ENCODE measurements at places on chromosomes 11 and 22.
A peak's percentile ranks its signal among the peaks of the same experiment; 100 is the strongest.

GRCh38 chr22:39818094-39818493, 75.5 kb downstream of the ENTHD1 start:
- no peak for DNase-seq

DNA sequence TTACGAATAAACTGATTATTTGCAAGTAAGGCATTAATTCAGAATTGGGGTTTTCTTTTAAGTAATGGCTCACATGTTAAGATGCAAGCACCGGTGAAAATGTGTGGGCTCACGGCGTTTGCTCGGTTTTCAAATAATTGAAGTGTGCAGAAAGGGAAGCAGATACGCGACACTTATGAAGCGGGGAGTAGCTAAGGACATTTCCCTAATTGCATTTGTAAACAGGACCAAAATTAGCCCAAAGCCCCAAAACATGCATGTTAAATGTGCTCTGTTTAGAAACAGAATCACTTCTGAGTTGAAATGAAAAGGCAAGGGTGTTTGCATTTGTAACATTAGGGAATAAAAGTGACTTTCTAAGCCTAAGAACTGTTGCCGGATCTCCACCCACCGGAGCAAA, 61.3 kb downstream of the ELFN2 start:
- no peak for DNase-seq

GRCh38 chr11:108662700-108663099, 2.2 kb upstream of the DDX10 start:
- DNase-seq = no peak

DNA sequence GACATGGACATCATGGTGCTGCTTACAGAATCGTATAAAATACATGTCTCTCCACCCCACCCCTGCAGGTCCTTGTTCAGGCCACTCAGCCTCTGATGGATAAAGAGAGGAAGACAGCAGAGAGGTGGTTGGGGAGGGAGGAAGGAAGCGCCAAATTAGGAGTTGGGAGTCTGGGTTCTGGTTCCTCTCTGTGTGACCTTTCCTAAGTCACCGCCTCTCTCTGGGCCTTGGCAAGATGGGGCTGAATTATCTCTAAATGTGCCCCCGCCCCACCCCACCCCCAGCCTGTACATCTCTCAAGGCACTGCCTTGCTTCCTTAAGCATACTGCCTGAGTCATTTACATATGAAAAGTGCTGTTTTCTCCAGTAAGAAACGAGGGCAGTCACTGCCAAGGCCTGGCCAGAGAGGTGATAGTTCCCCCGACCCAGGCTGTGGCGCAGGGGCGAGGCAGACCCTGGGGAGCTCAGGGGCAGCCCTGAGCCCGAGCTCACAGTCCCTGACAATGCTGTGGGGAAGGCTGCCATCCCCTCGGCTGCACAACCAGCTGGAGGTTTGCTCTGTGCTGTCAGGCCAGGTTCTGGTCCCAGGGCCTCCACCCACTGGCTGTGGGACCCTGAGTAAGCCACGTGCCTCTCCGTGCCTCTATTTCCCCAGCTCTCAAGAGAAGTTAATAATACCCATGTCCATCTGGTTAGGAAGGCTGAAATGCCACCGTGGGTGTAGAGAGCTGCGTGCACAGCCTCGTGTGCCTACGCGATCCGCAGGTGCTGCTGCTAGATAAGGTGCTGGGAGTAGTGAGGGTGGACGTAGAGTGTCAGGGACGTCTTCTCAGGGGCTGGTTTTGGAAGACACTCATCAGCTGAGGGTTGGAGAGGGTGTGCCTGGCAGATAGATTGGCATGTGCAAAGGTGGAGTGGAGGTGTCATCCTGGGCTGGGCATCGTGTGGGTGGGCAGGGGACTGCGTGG, 55.3 kb downstream of the CACNA1I start:
- no peak for DNase-seq

DNA sequence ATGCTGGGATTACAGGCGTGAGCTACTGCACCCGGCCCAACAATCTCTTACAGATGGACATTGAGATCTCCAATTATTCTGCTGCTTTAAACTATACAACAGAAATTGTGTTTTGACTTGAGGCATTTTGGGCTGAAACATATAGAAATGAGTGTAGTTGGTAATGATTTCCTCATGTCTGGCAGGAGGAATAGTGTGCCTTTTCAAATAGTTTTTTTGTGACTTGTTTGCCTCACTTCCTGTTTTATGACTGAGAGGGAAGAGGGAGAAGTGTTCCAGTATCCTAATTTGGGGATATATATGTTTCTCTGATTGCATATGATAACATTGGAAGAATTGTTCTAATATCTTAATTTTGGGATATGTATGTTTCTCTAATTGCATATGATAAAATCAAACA, 40.2 kb downstream of the EP300 start:
- no peak for DNase-seq

GRCh38 chr22:33002035-33002434, 56.1 kb downstream of the SYN3 start:
- DNase-seq = no peak

GRCh38 chr11:44936951-44937543, 13.6 kb downstream of the TP53I11 start:
- DNase-seq = no peak

- DNase-seq = no peak
These were observed 502.4 kb downstream of the MIAT start for GRCh38 chr22:27159716-27160295.

GRCh38 chr22:39135092-39135896, 17.2 kb downstream of the CBX7 start:
- peak; percentile 46 for DNase-seq

GRCh38 chr11:61119055-61119454, 16.8 kb downstream of the CD5 start:
- DNase-seq = no peak

DNA sequence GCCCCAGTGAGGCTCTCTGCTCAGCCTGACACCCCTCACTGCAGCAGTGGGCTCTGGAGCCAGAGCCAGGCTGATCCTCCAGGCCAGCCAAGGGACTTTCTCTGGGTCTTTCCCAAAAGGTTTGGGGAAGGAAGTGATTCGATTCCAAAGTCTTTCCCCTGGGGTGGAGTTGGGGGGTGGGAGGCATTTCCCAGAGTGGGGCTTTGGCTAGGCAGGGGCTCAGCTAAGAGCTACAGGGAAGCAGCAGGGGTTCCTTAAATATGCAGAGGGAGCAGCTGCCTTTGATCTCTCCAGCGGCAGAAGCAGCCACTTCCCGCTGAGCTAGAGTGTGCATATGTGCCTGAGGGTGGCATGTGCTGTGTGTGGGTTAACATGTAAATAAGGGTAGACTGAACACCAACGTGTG, 192.9 kb downstream of the INSC start:
- no peak for DNase-seq

GRCh38 chr11:121207485-121208115, 85.0 kb upstream of the SC5D start:
- DNase-seq = no peak

DNA sequence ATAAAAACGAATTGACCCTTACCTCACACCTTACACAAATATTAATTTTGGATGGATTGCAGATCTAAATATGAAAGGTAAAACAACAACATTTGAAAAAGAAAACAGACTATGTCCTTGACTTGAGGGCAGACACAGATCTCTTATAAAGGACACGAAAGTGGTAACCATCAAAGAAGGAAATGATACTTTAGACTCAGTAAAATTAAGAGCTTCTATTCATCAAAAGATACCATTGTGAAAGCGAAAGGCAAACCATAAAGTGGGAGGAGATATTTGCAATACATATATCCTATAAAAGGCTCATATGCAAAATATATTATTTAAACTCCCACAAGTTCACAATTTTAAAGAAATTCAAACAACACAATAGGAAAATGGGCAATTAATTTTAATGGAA, 5.0 kb downstream of the HEPACAM start:
- no peak for DNase-seq

GRCh38 chr11:114605370-114605769, 9.8 kb upstream of the NXPE4 start:
- DNase-seq = no peak

GRCh38 chr11:42901084-42901483, 410.7 kb upstream of the API5 start:
- no peak for DNase-seq

DNA sequence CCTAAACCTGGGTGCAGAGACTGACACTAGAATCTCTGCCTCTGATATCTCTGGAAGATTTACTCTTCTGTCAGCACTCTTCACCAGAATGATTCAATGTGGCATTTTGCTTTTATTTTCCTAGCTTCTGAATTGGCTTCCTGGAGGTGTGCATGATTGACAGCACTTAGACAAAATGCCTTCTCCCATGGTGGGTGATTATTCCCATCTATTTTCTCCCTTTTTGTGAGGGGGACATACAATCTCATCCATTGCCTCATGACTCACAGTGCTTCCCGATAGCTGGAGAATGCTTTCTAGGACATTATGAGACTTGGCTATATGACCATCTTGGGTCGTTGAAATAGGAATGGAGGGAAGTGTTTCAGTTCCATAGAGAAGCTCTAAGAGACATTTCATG, 4.0 kb upstream of the TRIM68 start:
- no peak for DNase-seq

- no peak for DNase-seq
These were observed 181.8 kb downstream of the BUD13 start for GRCh38 chr11:116590844-116591570.

GRCh38 chr22:20751185-20751851, 22.6 kb upstream of the SERPIND1 start:
- no peak for DNase-seq

DNA sequence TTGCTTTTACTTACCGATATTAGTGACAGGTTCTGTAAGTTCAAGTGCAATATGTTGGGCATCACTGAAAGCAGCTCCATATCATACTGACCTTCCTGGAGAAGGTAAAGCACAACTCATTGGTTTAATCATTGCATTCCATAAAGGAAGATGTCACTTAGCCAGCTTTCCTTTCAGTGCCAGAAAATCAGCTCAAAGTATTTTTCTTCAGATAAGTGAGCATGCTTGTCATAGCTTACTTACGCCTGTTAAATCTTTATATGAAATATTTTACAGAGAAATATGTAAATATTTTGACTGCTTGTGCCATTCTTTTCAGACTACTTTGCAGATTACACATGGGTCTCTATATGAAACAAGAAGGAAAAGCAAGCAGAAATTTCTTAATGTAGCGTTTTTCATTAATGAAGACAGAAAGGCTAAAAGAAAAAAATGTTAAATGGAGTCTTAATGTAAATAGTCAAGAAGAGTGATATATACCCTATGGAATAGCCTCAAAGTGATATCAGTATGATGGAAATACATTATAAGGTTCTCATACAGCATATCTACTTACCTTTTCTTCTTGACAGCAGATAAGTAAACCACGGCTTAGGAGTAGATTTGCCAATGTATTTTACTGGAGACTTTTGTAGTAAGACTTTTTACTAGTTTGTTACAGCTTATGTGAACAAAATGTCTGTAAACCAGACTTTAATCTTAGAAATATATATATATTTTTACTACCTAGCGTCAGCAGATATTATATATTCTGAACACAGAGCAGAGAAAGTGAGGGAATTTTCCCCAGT, 649.7 kb downstream of the METTL15 start:
- no peak for DNase-seq

GRCh38 chr11:9765320-9766101, 101.6 kb downstream of the SWAP70 start:
- no peak for DNase-seq

- DNase-seq = peak; percentile 2
These were observed 7.7 kb downstream of the LHFPL7 start for GRCh38 chr22:24938741-24939341.

GRCh38 chr11:65295001-65295400, 19.7 kb upstream of the CDC42EP2 start:
- DNase-seq = no peak

GRCh38 chr22:35605369-35605680, 11.8 kb downstream of the MB start:
- no peak for DNase-seq

DNA sequence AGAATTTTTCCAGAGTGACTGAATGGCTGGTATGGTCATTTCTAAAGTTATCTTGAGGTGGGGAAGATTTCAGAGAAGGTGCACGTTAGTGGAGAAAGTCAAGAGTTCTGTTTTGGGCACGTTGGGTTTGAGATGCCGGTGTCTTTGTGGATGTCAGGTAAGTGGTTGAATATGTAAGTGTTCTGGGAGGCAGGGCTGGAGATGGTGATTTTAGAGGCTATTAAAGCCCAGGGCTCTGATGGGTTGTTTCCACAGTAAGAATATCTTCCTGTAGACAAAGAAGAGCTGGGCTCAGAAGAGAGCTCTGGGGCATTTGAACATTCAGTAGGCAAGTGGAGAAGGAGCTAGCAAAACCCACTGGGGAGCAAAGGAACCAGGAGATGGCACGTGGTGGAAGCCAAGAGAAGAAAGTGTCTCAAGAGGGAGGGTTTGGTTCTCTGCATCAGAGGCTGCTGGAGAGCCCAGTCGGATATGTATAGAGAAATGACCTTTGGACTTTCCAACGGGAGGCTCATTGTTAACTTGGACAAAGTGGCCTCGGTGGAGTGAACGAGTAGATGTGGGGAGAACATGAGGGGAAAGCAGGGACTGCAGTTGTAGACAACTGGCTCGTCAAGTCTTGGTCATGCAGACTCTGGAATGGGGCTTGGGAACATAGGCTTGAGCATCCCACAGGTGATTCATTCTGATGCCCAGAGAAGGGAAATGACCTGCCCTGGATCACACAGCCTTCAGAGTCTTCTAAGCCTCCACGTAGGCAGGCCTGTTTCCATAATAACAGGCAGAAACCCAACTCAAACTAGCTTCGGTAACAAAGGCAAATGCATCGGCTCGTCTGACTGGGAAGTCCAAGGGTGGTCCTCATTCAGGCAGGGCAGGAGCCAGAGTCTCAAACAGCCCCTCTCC, 98.4 kb upstream of the PARVA start:
- DNase-seq = no peak

GRCh38 chr11:87290304-87290922, 252.7 kb downstream of the TMEM135 start:
- DNase-seq = no peak

GRCh38 chr11:48014917-48015316, 34.6 kb downstream of the PTPRJ start:
- DNase-seq = no peak

Data from CD4-positive, alpha-beta T cell treated with Interferon gamma for 1 hour (primary cell).